ENCODE measurements at places on chromosomes 12 and 14.

DNA sequence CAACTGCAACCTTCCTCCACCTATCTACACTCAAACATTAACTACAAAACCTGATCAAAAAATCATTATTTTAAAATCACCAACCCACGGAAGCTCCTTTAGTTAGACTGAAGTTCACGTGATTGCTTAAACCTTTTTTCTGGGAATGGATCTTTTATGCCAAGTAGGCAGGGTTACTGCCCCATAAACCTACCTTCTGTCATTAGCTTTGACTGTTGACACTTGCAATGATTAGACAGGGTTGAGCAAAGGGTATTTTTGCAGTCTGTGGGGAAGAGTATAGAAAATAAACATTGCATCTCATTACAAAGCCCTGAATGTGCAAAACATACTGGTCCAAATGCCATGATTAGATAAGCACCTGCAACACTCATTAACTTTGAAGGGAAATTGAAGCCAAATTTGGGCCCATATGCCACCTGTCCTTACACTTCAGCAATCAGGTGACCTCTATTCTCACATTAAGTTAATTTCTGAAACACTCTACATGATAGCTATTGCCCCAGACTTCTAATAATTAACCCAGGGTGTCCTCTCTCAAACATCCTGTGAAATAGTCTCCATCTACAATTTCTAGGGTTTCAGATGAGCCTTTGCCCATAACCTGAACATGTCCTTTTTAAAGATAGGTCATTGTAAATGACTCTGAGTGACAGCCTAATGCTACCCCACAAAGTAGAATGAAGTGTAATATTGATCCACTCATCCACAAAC lies 156.0 kb upstream of the PLEKHG7 start:
- DNase-seq = no peak

- peak; percentile 62 for DNase-seq
These were observed 20.4 kb upstream of the ATP5MC2 start for GRCh38 chr12:53696285-53696654.

- no peak for DNase-seq
These were observed 262.5 kb upstream of the CAND1 start for GRCh38 chr12:67006610-67007009.

- peak; percentile 59 for DNase-seq
These were observed 42.8 kb upstream of the CMKLR1 start for GRCh38 chr12:108381787-108382436.

GRCh38 chr14:32622742-32623141 lies 293.6 kb downstream of the AKAP6 start:
- no peak for DNase-seq

DNA sequence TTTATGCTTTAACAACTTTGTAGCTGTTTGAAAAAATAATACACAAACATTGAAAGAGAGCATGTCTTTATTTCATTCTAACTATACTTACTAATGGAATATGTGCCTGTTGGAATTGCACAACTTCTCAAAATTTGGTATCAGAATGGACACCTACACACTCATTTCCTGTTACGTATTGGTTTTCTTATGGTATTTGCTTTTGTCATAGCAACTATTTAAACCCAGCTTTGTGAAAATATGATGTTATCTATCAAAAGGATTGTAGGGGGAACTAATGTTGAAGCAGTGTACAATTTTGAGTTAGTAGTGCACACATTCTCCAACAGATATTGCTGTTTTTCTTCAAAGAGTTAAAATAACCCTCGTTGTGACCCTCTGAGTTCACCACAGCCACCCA lies 52.6 kb downstream of the RBMS2 start:
- DNase-seq = no peak

DNA sequence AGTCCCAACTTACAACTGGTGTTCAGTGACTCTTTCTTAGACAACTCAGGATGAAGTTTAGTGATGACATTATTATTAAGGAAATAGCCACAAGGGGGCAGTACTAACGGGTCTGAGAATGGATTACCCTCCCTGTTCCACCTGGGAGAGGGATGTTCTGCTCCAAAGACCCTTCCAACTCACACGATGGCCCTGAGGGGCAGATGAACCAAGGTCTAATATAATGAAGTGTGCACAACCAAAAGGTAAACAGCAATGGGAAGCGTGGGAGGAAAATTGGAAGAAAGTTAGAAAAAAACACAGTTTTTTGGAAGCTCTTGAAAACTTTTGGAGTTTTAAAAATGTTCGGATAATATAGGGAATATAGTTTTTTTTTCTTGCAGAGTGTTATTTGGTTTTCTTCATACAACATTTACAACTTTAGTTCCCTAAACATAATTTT lies 24.0 kb downstream of the FGF6 start:
- peak; percentile 46 for DNase-seq

GRCh38 chr14:22095860-22096513 lies 422.4 kb upstream of the OR4E1 start:
- DNase-seq = no peak

- DNase-seq = no peak
These were observed 37.2 kb upstream of the C14orf132 start for GRCh38 chr14:96001866-96002497.

DNA sequence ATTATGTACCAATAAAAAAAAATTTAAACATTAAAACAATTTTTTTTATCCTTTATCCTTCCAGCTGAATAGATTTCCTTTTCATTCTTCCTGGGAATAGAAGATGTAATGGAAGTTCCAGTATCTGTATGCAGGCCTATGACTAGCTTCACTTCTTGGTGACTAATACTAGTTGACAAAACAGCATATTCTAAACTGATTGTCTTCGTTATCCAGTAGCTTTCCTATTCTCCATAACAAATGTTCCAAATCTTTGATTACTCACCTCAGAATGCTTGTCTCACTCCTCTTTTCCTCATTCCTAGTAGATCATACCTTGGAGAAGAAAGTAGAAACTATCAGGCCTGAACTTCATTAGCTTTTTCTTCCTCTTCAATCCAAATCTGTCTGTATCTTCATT lies 70.7 kb downstream of the PLEKHA5 start:
- no peak for DNase-seq

GRCh38 chr12:95548539-95549391 lies 2.5 kb downstream of the USP44 start:
- DNase-seq = peak; percentile 76

DNA sequence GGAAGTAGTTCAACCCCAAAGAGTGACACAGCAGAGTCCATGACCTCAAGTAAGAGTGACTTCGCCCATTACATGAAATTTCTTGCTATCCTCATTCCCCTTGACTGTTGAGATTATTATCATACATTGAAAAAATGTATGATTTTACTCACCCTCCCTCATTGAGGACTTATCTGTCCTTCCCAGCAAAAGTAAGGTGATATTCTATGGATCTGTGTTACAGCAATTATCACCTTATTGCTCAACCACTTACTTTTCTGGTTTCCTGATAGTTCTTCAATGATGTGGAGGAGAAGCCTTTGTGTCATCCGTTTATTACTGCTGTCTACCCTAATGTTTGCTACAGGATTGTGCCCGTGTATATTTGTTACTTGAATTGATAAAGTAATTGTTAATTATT lies 306.2 kb downstream of the TRHDE start:
- DNase-seq = no peak

GRCh38 chr12:52280796-52281560 lies 6.5 kb downstream of the KRT86 start:
- no peak for DNase-seq

DNA sequence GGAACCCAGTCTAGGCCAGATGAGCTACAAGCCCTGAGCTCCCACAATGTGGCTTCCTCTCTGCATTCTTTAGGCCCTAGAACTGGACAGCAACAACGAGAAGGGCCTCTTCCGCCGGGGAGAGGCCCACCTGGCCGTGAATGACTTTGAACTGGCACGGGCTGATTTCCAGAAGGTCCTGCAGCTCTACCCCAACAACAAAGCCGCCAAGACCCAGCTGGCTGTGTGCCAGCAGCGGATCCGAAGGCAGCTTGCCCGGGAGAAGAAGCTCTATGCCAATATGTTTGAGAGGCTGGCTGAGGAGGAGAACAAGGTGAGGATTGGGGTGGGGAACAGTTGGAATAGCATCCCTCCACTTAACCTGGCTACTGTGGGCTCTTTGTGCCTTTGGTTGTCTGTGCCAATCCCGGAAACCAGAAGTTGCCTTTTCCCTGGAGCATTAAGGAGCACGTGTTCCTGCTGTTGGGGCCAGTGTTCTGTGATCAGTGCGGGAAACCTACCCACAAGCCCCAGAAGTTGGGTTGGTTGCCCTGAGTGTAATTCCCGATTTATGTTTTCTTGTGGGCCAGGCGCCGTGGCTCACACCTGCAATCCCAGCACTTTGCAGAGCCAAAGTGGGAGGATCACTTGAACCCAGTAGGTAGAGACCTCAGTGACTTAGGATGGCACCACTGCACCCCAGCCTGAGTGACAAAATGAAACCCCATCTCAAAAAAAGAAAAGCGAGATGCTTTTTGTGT lies 6.4 kb downstream of the FKBP4 start:
- no peak for DNase-seq

GRCh38 chr12:94333396-94333795 lies 126.3 kb downstream of the CEP83 start:
- DNase-seq = no peak

GRCh38 chr14:20093442-20093841 lies 17.1 kb upstream of the OR4K17 start:
- no peak for DNase-seq

DNA sequence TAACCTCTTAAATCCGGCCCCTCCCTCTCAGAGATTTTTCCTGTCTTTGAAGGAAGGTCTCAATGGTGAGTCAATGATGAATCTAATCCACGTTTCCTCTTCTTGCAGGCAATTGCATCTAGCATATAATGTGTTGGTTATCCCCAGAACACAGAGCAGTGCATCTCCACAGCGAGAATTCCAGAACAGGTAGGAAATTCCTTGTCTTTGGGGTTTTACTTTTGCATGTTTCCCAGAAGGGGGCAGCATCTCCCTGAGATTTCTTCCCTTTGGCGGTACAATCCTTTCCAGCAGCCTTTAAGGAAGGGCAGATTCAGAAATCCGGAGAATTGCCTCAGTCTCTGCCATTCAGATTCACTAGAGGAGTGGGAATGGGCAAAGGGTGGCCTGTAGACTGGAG lies 128.0 kb downstream of the KCNA5 start:
- DNase-seq = peak; percentile 54

DNA sequence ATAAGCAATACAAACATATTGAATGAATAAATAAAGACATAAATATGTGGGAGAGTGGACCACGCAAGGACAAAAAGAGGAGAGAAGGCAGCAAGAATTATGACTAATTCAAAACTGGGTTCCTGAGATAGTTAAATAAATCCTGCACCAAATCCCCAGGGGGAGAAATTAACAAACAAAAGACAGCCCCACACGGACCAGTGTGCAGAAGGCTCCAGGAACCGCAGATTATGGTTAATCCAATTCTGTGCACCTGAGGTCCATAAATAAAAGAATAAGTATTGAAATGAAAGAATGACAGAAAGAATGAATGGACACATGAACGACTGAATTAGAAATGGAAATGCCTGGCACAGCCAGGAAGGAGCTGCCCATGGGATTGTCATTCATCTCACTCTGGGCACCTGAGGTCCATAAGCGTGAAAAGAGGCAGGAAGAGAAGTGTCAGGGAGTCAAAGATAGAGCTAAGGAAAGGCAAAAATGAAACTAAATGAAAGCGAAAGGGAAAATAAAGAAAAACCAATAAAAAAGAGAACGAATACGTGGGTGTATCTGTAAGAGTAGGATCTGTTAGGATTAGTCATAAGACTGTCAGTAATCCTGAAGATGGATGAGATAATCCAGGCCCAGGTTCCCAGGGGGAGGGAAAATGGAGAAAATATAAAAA lies 23.3 kb downstream of the MEG3 start:
- DNase-seq = no peak

DNA sequence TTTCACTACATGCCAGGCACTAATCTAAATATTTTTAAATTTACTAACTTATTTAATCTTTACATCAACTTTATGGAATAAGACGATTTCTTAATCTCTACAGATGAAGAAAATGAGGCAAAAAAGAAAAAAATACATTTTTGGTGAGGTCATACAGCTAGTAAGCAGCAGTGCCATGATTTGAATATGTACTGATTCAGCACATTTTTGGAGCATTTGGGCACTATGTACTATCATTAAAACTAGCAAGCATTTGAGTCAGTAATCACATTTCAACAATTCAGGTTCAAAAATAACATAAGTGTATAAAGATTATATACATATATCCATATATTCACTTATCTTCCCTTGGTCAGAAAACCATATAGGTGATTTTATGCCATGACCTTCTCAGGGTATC lies 124.4 kb upstream of the TMTC1 start:
- DNase-seq = no peak

- DNase-seq = no peak
These were observed 285.2 kb downstream of the NAV3 start for GRCh38 chr12:78115889-78116288.

DNA sequence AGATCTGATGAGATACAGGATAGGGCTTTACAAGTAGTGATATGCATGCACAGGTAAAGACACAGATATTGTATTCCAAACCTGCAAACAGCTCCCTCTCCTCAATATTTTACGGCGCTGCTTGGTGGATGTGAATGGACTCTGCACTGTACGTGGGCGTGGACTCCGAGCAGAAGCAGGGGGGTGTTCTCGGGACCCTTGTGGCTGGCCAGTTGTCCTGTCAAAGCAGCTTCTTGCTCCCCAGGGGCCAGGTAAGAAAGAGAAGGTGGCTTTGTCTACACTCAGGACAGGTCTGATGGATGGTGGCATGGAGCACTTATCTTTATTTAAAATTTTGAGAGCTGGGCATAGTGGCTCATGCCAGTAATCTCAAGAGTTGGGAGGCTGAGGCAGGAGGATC lies 29.5 kb upstream of the CLMN start:
- DNase-seq = no peak

DNA sequence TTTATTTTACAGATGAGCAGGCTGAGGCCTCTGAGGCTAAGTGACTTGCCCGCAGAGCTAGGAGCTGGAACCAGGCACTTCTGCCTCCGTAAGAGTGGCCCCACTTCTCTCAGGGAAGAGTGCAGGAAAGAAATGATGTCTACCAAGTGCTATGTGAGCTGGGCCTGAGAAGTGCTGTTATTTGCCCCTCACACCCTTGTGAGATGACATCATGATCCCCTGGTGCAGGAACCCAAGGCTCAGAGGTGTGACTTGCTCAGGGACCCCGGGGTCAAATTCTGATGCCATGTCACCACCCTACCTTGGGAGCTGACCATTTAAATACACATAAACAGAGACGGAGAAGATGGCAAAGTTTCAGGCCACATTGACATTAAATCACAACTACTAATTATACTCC lies 63.7 kb upstream of the DDX11 start:
- no peak for DNase-seq

- no peak for DNase-seq
These were observed 11.5 kb downstream of the MUCL1 start for GRCh38 chr12:54865683-54866324.

- DNase-seq = peak; percentile 42
These were observed 503 bp downstream of the FBXO21 start for GRCh38 chr12:117189725-117190209.

GRCh38 chr12:20047901-20048300 lies 320.4 kb upstream of the PDE3A start:
- no peak for DNase-seq

DNA sequence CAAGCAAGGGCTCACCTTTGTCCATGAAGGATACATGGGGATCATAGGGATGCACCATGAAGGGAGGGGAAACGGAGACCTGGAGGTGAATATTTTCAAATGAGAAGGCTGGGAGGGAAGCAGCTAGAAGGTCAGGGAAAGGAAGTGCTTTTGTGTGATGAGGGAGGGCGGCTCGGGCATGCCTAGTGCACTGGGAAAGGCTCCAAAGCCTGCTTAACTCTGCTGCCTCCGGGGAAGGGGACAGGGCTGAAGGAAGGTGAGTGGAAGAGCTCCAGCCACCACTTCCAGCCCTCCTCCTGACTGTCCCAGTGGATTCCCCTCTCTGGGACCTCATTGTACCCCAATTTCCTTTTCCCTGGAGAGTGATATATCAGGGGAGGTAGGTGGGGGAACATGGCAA lies 149.4 kb upstream of the PRMT8 start:
- DNase-seq = no peak
